Astrocyte (in vitro differentiated cells and primary cell): ENCODE measurements at places on chromosomes 13 and 19. TPM values are rescaled to one million over a fixed set of nuclear protein-coding genes. Genes with fewer than 3 reads are reported as not detected.

DNA sequence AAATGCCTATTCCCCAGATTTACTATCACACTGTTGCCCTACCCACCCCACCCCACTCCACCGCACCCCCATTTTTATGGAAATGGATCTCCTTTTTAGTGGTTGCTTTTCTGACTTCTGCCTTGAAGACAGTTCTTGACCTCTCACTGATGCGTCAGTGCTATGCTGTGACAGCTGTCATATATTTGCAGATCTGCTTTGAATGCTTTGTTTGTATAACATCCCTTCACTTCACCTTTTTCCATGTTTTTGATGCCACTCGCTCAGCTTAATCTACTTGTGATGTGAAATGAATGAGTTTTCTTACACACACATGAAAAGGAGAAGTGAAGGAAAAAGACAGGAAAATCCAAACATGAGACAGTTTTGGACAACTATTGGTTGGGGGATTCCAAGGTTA is 731.0 kb downstream of the SLITRK6 start:
- no peaks in the 10 kb centered on the region for H3K36me3 ChIP-seq
- H3K4me3 ChIP-seq = no peak overlapping the region
- no peak overlapping the region for H3K27ac ChIP-seq
- no peaks in the 10 kb centered on the region for H3K27me3 ChIP-seq

GRCh38 chr19:56026769-56027168 is 40.2 kb downstream of the NLRP5 start:
- H3K4me1 ChIP-seq = no peaks in the 10 kb centered on the region
- no peak overlapping the region for H3K27ac ChIP-seq
- DNase-seq = no peak
- no peaks in the 10 kb centered on the region for H3K36me3 ChIP-seq
- no peaks in the 10 kb centered on the region for H3K27me3 ChIP-seq

- no peaks in the 10 kb centered on the region for H3K27me3 ChIP-seq
Measured at GRCh38 chr19:3398114-3398899, 31.9 kb downstream of the NFIC start.

GRCh38 chr19:8113017-8113416 is 36.4 kb downstream of the FBN3 start:
- H3K27me3 ChIP-seq = no peaks in the 10 kb centered on the region
- no peaks in the 10 kb centered on the region for H3K4me1 ChIP-seq
- no peak for DNase-seq
- no peak overlapping the region for H3K27ac ChIP-seq
- no peak overlapping the region for H3K4me3 ChIP-seq

DNA sequence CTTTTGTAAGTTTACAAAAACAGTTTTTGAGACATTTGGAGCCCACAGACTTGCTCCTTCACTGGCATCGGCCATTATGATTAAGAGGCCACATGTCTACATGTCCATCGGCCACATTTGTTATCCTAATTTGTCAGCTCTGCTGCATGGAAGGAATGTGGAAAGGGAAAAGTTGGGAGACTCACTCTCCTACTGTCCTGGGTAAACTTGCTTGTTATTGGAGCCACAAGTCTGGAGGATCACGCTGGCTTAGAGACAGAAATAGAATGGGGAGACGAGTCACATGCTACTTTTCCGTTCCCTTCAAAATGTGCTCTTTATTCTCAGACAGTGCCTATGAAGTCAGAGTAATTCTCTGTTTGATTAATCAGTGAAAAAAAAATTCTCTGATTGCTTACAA is 741.2 kb upstream of the PCDH9 start:
- no peaks in the 10 kb centered on the region for H3K4me1 ChIP-seq
- H3K4me3 ChIP-seq = no peak overlapping the region
- no peak overlapping the region for H3K27ac ChIP-seq
- H3K36me3 ChIP-seq = no peaks in the 10 kb centered on the region
- no peaks in the 10 kb centered on the region for H3K27me3 ChIP-seq

DNA sequence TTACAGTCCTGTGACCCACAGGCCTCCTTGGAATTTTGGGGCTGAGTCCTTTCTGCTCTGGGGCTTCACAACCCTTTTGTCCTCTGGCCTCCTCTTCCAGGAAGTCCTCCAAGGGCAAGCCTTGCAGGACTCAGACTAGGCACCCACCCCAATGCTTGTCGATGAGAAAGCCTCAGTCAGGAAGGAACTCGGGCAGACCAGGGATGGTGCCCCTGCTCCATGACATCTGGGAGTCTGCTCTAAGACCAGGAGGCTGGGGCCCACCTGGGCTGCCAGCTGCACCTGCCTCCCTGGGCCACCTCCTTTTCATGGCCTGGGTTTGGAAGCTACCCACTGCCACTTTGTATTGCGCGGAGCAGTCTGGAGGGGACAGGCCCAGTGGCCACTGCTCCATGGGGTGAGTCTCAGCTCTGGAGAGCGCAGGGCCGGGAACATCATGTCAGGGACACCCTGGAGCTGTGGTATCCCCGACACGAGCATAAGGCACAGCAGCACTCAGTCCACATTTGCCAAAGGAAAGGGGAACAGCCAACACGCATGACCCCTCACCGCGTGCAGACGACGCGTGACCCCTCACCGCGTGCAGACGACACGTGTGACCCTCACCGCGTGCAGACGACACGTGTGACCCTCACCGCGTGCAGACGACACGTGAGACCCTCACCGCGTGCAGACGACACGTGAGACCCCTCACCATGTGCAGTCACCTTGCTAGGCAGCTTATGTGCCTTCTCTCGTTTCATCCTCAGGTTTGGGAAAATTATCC is 10.8 kb downstream of the C2CD4C start:
- no peak for DNase-seq
- no peaks in the 10 kb centered on the region for H3K4me1 ChIP-seq
- no peaks in the 10 kb centered on the region for H3K27me3 ChIP-seq

GRCh38 chr19:15640294-15640903 is at the start of gene CYP4F3:
CYP4F3 (plus strand) TSS chr19:15640897; CDS start chr19:15641416, 519 bp downstream.
- no peaks in the 10 kb centered on the region for H3K4me1 ChIP-seq
- H3K36me3 ChIP-seq = no peaks in the 10 kb centered on the region
- H3K27me3 ChIP-seq = no peaks in the 10 kb centered on the region
- H3K27ac ChIP-seq = no peak within 1 kb of the TSS
- H3K4me3 ChIP-seq = no peak within 1 kb of the TSS
- DNase-seq = no peak

FCER2 gene
- total RNA-seq = not detected in 2 replicates

ZNF865 gene
- total RNA-seq = 15.0 and 15.3 TPM in 2 replicates
